Pulmonary artery endothelial cell (primary cell): ENCODE measurements at places on chromosomes 12 and 14.

GRCh38 chr14:22047115-22047514 is 373.5 kb upstream of the OR4E1 start:
- DNase-seq: no peak

- no peak for DNase-seq
Observed at GRCh38 chr12:123122626-123123025, 28.3 kb downstream of the PITPNM2 start.

DNA sequence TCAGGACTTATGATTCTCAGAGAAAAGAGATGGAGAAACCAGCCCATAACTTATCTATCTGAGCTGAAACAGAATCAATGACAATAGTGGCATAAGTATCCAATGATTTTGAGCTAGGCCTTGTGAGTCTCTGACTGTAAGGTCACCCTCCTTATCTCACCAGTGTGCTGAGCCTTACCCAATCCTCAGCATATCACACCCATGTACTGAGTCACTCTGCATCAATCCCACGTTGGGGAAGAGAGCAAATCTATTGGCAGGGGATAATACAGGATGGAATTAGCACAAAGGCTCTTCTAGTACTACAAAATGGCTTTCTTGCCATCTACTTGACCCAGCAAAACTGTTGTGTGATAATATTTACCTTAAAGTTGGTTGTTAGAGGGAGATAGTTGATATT is 997.8 kb downstream of the NRXN3 start:
- no peak for DNase-seq

GRCh38 chr14:105841022-105842009 is 314.9 kb downstream of the TMEM121 start:
- no peak for DNase-seq

- DNase-seq: no peak
Observed at GRCh38 chr14:89401761-89402160, 15.3 kb downstream of the FOXN3 start.

- no peak for DNase-seq
Observed at GRCh38 chr14:106347890-106348755, 821.7 kb downstream of the TMEM121 start.

GRCh38 chr12:56589783-56590182 is 40.3 kb downstream of the BAZ2A start:
- DNase-seq: no peak

DNA sequence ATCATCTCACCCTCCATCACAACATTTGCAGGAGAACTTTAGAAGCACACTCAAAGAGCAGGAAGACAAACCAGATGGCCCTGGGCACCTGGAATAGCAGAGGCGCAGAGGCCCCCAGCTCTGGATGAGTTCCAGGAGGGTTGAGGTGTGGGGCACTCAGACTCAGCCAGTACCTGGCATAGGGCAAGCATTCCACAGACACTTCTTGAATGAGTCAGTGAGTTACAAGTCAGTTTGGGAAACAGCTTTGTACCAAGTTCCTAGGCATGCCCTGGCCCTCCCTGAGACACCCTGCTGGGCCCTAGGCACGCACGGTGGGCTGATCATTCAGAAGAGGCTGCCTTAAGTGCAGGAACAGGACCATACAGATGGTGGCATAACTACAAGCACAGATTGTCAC is 54.3 kb downstream of the MAP3K9 start:
- DNase-seq: no peak

DNA sequence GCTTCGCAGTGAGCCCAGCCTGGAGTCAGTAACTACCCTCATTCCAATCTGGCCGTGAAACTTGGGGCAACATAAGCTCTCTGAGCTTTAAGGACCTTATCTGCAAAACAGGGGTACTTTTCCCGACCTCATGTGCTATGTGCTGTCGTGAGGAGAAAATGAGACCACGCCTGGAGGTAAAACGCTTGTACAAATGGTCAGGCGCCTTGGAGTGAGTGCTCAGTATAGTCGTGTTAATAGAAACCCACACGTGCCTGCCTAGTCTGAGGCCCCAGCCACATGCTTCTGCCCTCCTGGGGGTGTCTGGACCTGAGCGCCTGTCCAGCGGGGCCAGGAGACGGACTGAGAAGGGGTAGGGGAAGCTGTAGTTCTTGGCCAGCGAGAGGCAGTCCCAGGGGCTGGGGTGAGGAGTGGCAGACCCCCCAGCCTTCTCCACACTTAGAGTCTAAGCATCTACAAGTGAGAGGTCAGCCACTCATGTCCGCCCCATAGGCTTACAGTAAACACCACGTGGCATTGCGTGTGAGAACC is 4.9 kb downstream of the AQP5 start:
- DNase-seq: no peak

GRCh38 chr14:79438696-79439342 is 772.5 kb downstream of the DIO2 start:
- no peak for DNase-seq

- no peak for DNase-seq
Observed at GRCh38 chr12:52903855-52904508, 894 bp downstream of the KRT8 start.

- DNase-seq: no peak
Observed at GRCh38 chr14:103058164-103059055, 1.1 kb upstream of the CDC42BPB start.

- DNase-seq: no peak
Observed at GRCh38 chr14:98018628-98019027, 1221.4 kb downstream of the VRK1 start.

DNA sequence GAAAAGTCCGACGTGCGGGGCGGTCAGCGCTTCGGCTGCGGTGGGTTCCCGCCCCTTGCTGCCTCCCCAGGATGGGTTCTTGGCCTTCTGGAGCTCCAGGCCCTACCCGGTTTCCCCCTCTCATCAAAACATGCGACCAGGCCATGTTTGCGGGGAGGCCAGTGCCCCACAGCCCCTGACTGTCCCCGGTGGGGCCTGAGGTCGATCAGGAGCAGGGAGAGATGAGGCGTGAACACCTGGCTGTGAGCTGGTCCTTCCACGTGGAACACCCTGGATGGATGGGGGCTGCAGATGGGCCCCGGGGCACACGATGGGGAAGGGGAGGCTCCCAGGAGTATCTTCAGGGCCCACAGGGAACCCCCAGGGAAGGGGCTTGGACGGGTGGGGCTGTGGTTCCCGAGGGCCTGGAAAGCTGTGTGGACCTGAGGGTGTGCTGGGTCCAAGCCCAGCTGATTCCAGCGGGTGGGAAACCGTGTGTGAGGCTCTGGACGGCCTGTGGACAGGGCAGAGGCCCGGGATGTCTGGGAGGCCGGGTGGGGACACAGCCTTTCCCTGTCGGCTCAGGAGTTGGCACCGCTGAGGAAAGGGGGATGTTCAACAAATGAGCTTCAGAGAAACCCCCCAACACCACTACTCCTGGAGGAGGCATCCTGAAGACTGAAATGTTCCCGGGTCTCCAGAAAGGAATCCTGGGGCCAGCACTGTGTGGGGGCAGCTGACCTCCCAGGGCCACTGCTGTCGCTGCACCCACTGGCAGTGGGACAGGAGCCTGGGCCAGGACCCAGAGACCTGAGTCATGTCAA is 187.0 kb upstream of the C14orf180 start:
- DNase-seq: no peak

DNA sequence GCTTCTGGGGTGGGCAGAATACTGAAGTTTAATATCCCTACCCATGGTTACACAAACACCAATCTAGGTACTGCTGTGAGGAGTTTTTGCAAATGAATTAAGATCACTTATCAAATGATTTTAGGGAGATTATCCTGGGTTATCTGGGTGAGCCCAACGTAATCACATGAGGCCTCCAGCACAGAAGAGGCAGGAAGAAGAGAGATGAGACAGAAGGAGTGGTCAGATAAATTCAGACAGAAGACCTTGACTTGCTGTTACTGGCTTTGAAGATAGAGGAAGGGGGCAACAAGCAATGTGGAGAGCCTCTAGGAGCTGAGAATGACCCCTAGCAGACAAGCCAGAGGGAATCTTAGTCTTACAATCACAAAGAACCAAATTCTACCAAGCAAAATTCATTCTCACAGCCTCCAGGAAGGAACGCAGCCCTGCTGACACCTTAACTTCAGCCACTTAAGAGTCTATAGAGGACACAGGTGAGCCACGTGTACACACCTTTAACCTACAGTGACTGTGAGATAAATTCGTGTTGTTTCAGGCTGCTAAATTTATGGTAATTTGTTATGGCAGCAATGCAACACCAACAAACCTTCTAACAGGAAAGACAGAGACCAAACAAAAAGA is 49.4 kb downstream of the FERMT2 start:
- no peak for DNase-seq
